Activated CD8-positive, alpha-beta T cell treated with anti-CD3 and anti-CD28 coated beads for 36 hours (primary cell): ENCODE measurements at places on chromosomes 3 and 15.

- H3K27me3 ChIP-seq = no peaks in the 10 kb centered on the region
- no peak overlapping the region for H3K4me3 ChIP-seq
- H3K36me3 ChIP-seq = peaks cover 26% of the 10 kb centered on the region
Observed at GRCh38 chr3:195385526-195385925, 57.3 kb downstream of the ACAP2 start.

- peak overlapping the region; percentile 44 for H3K27ac ChIP-seq
- no peaks in the 10 kb centered on the region for H3K36me3 ChIP-seq
- H3K27me3 ChIP-seq = peaks cover 1% of the 10 kb centered on the region
- no peak overlapping the region for H3K4me3 ChIP-seq
Observed at GRCh38 chr3:46286947-46287565, 44.8 kb downstream of the CCR3 start.

DNA sequence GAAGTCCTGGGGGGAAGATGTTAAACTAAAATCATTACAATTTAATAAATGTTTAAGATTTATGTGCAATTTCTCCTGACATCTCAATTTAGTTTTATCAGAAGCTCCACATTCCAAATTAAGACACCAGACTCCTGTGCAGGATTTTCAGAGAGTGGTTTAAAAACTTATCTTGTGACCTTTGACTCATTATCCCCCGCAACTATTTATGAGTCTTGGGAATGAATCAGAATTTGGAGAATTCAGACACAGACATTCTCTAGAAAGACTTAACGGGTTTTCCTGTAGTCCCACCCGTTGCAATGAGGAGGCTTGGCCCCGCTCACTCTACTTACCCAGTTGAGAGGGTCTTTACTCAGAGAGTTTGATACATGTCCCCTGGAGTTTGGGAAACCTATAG is 7.1 kb downstream of the OR5K2 start:
- DNase-seq = no peak
- no peak overlapping the region for H3K4me3 ChIP-seq
- peaks cover 34% of the 10 kb centered on the region for H3K36me3 ChIP-seq
- no peaks in the 10 kb centered on the region for H3K27me3 ChIP-seq
- peaks cover 22% of the 10 kb centered on the region for H3K4me1 ChIP-seq

GRCh38 chr3:69866988-69867720 is 127.9 kb downstream of the MITF start:
- no peaks in the 10 kb centered on the region for H3K27me3 ChIP-seq
- H3K36me3 ChIP-seq = no peaks in the 10 kb centered on the region
- no peak overlapping the region for H3K4me3 ChIP-seq
- no peak for DNase-seq

DNA sequence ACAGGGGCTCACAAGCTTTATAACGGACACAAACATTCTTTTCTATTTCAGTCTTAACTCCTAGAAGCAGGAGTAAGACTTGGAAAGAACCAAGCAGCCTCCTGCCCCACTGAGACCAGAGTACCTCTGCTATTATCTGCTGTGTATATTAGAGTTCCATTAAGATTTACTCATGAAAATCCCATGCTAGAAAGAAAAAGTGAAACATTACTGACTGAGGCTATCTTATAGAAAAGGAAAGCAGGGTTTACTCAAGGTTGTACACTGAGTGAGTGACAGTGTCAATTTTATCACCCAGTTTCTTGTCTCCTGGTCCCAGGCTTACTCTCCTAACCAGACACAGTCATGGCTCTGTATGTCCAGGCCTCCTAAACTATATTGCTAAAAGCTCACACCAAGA is 97.9 kb upstream of the SOX2 start:
- no peak for DNase-seq
- H3K27me3 ChIP-seq = no peaks in the 10 kb centered on the region
- H3K4me3 ChIP-seq = no peak overlapping the region

GRCh38 chr3:22414239-22414638 is 663.2 kb upstream of the ZNF385D start:
- no peak for DNase-seq
- no peaks in the 10 kb centered on the region for H3K27me3 ChIP-seq
- no peaks in the 10 kb centered on the region for H3K4me1 ChIP-seq
- H3K36me3 ChIP-seq = no peaks in the 10 kb centered on the region
- H3K27ac ChIP-seq = no peak overlapping the region
- no peak overlapping the region for H3K4me3 ChIP-seq

GRCh38 chr15:49855917-49856637 is 235.2 kb downstream of the DTWD1 start:
- H3K36me3 ChIP-seq = no peaks in the 10 kb centered on the region
- H3K4me1 ChIP-seq = no peaks in the 10 kb centered on the region
- H3K27me3 ChIP-seq = no peaks in the 10 kb centered on the region
- no peak overlapping the region for H3K4me3 ChIP-seq

DNA sequence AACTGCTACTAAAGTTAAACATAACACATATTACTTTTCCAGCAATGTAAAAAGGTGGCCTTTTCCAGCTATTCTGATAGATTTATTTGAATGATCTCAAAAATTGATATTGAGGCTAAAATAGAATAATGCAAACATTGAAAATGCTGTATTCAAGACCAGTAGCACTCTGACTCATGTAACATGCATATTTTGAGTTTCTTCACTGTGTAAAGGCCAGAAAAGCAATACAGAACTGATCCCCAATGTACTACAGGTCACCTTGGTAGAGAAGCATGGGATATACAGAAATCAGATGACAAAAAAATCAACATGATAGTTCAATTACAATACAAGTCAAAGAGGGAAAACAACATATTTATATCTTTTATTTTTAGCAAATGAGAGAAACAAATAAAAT is 419.6 kb downstream of the DIPK2A start:
- H3K27me3 ChIP-seq = no peaks in the 10 kb centered on the region
- H3K4me1 ChIP-seq = no peaks in the 10 kb centered on the region
- no peak for DNase-seq
- H3K4me3 ChIP-seq = no peak overlapping the region
- H3K36me3 ChIP-seq = no peaks in the 10 kb centered on the region
- no peak overlapping the region for H3K27ac ChIP-seq

DNA sequence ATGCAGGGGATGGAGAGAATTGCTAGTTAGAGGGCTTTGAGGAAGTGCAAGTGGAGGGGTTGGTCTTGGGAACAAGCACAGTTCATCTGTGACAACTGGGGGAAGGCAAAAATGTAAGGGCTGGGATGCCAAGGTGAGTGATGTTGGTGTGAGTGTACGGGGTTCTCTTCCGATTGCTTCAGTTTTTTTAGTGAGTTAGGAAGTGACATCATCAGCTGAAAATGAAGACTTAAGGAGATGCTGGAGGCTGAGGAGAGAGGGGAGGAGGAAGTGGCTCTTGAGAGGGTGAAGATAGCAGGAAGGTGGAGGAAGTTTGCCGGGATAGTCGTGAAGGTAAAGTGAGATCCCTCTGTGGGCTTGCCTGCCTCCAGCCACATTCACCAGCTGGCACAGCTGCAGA is 12.7 kb downstream of the TICRR start:
- no peak overlapping the region for H3K27ac ChIP-seq
- no peaks in the 10 kb centered on the region for H3K4me1 ChIP-seq
- no peak overlapping the region for H3K4me3 ChIP-seq
- no peak for DNase-seq

- H3K27ac ChIP-seq = no peak overlapping the region
- H3K36me3 ChIP-seq = no peaks in the 10 kb centered on the region
- DNase-seq = no peak
- no peak overlapping the region for H3K4me3 ChIP-seq
Observed at GRCh38 chr15:69697916-69698315, 245.3 kb downstream of the RPLP1 start.

- peaks cover 5% of the 10 kb centered on the region for H3K4me1 ChIP-seq
- H3K27me3 ChIP-seq = peaks cover 4% of the 10 kb centered on the region
- H3K36me3 ChIP-seq = peaks cover under 1% of the 10 kb centered on the region
- no peak for DNase-seq
- H3K4me3 ChIP-seq = no peak overlapping the region
Observed at GRCh38 chr3:114093016-114093380, 36.5 kb downstream of the QTRT2 start.

DNA sequence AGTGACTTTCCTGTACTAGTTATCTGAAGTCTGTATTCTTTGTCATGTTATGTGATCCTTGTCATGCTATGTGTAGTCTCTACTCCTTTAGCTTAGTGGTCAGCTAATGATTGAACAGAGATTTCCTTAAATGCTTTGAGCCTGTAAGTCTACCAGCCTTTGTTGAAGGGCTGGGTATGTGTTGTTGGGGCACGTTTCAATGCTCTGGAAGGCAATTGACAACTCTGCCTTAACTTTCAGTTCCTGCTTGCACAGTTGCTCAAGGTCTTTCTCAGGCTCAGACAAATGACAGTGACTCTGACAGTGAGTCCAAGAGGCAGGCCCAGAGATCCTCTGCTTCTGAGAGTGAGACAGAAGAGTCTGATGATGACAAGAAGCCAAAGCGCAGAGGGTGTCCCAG is 89.3 kb downstream of the CHD2 start:
- H3K4me1 ChIP-seq = peaks cover 7% of the 10 kb centered on the region
- no peaks in the 10 kb centered on the region for H3K27me3 ChIP-seq
- peaks cover 48% of the 10 kb centered on the region for H3K36me3 ChIP-seq

DNA sequence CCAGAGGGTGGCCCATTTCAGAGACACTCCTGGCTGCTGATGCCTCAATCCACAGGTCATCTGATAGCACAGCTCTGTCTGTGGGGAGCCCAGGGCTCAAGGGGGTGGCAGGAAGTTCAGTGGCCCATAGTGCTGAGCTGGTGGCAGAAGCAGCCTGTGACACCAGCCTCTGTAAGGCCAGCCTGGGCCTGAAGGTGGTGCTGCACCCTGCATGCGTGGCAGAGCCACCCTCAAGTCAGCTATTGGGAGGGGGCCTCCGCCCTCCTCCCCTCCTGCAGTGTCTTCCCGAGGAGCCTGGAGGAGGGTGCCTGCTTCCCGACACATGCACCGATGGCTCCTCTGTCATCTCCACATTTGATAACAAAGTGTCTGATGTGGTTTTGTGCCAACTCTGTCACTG is 3.0 kb downstream of the PLA1A start:
- H3K36me3 ChIP-seq = no peaks in the 10 kb centered on the region
- H3K27ac ChIP-seq = peak overlapping the region; percentile 63
- peaks cover 29% of the 10 kb centered on the region for H3K4me1 ChIP-seq
- no peak overlapping the region for H3K4me3 ChIP-seq
- peak; percentile 53 for DNase-seq

GRCh38 chr15:48318131-48318530 is 13.1 kb upstream of the DUT start:
- H3K4me3 ChIP-seq = no peak overlapping the region
- H3K36me3 ChIP-seq = no peaks in the 10 kb centered on the region
- H3K27ac ChIP-seq = no peak overlapping the region
- H3K4me1 ChIP-seq = no peaks in the 10 kb centered on the region

DNA sequence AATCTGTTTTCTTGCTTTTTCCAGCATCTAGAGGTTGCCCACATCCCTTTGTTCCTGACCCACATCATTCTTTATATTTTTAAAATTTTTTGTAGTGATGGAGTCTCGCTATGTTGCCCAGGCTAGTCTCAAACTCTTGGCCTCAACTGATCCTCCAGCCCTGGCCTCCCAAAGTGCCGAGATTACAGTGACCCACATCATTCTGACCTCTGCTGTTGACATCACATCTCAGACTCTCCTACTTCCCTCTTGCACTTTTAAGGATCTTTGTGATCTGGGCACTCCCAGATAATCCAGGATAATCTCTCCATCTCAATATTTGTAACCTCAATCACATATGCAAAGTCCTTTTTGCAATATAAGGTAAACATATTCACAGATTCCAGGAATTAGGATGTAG is 266.6 kb downstream of the MEX3B start:
- peaks cover 5% of the 10 kb centered on the region for H3K27me3 ChIP-seq
- no peak for DNase-seq
- H3K27ac ChIP-seq = no peak overlapping the region
- no peak overlapping the region for H3K4me3 ChIP-seq
- H3K4me1 ChIP-seq = no peaks in the 10 kb centered on the region
- H3K36me3 ChIP-seq = no peaks in the 10 kb centered on the region

DNA sequence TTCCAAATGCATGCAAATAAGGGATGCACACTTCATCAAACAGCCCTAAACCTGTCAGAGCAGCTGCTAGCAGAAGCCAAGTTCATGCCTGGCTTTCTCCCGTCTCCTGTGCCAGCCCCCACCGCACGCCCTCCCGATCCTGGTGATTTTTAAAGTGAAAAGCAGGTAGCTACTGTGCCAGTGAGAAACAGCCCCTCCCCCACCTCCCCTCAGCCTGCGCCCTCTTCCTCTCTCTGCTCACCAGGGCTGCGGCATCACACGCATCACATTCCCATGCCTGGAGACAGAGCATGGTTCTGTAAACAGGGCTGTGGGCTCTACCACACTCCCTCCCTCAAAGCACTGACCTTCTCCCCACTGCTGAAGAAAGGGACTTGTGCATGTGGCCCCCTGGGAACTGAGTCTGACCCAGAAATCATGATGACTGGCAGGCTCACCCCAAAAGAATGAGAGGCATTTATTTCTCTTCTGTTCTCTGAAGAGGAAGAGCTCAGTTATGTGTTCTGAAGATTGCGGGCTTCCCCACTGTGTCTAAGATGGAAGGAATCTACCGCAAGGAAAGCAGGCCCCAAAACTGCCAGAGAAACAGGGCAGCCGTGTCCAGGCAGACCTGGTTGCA is 14.5 kb upstream of the SLC6A1 start:
- peaks cover under 1% of the 10 kb centered on the region for H3K4me1 ChIP-seq

GRCh38 chr15:67114846-67115585 is 49.6 kb downstream of the SMAD3 start:
- no peak overlapping the region for H3K4me3 ChIP-seq
- no peak for DNase-seq
- peak overlapping the region; percentile 62 for H3K27ac ChIP-seq
- H3K27me3 ChIP-seq = no peaks in the 10 kb centered on the region
- H3K36me3 ChIP-seq = peaks cover 23% of the 10 kb centered on the region
- H3K4me1 ChIP-seq = peaks cover 88% of the 10 kb centered on the region

GRCh38 chr3:194950906-194951628 is 265.4 kb downstream of the FAM43A start:
- no peaks in the 10 kb centered on the region for H3K4me1 ChIP-seq
- no peak overlapping the region for H3K27ac ChIP-seq
- no peak for DNase-seq
- H3K4me3 ChIP-seq = no peak overlapping the region
- no peaks in the 10 kb centered on the region for H3K36me3 ChIP-seq

DNA sequence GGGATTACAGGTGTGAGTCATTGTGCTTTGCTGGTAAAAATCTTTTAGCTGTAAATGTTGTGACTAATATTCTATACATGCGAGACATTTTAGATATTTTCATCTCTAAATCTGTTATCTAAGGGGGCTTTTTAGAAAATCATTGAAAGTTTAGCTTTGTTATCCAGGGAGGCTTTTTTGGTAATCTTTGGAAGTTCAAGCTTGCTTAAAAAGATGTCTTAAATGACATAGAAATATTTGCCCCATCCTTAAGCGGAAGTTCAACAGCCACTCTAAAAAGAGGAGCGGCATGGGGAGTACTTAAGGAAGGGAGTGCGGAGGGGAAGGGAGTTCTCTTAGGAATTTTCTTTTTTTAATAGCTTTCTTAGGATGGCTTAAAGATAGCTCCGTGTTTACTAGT is 26.1 kb downstream of the DNAJC13 start:
- no peak overlapping the region for H3K4me3 ChIP-seq
- H3K36me3 ChIP-seq = peaks cover 4% of the 10 kb centered on the region
- H3K27ac ChIP-seq = no peak overlapping the region
- H3K27me3 ChIP-seq = no peaks in the 10 kb centered on the region

GRCh38 chr3:128075522-128076482 is 23.6 kb downstream of the SEC61A1 start:
- H3K4me3 ChIP-seq = peak overlapping the region; percentile 31
- H3K36me3 ChIP-seq = peaks cover 14% of the 10 kb centered on the region
- H3K27me3 ChIP-seq = no peaks in the 10 kb centered on the region
- DNase-seq = peak; percentile 84

- H3K27ac ChIP-seq = no peak overlapping the region
- H3K36me3 ChIP-seq = no peaks in the 10 kb centered on the region
- H3K27me3 ChIP-seq = peaks cover 11% of the 10 kb centered on the region
- H3K4me1 ChIP-seq = no peaks in the 10 kb centered on the region
Observed at GRCh38 chr3:122961146-122961545, 66.4 kb downstream of the SEMA5B start.
